Esophagus (tissue), 2 donors: ENCODE measurements at places on chromosomes 13 and 19. TPM values are rescaled to one million over a fixed set of nuclear protein-coding genes. Genes with fewer than 3 reads are reported as not detected.

KLK3 gene
- polyA plus RNA-seq = not detected

EPS8L1 gene
- 1,427 TPM for polyA plus RNA-seq

RGCC gene
- polyA plus RNA-seq = 7.9 TPM

MBD3L3 gene
- not detected for polyA plus RNA-seq

ZNF491 gene
- polyA plus RNA-seq = 0.53 TPM

JSRP1 gene
- 0.13 TPM for polyA plus RNA-seq

SLC10A2 gene
- polyA plus RNA-seq = not detected

FPR1 gene
- 0.49 TPM for polyA plus RNA-seq

EDDM13 gene
- 3.0 TPM for polyA plus RNA-seq

NUDT15 gene
- polyA plus RNA-seq = 16.9 TPM

ZNF429 gene
- polyA plus RNA-seq = 2.7 TPM

RFPL4AL1 gene
- not detected for polyA plus RNA-seq

IGFL1 gene
- 66.5 TPM for polyA plus RNA-seq

TMEM161A gene
- 17.6 TPM for polyA plus RNA-seq

MATK gene
- polyA plus RNA-seq = 2.6 TPM

C19orf85 gene
- not detected for polyA plus RNA-seq

LILRB4 gene
- polyA plus RNA-seq = 0.35 TPM

SLC25A41 gene
- 1.4 TPM for polyA plus RNA-seq

BRSK1 gene
- 0.96 TPM for polyA plus RNA-seq

CEACAM19 gene
- polyA plus RNA-seq = 5.6 TPM

SPRED3 gene
- polyA plus RNA-seq = 0.37 TPM

B3GNT3 gene
- 45.1 TPM for polyA plus RNA-seq

CYSLTR2 gene
- 0.12 TPM for polyA plus RNA-seq

WBP4 gene
- 9.5 TPM for polyA plus RNA-seq

RASA3 gene
- polyA plus RNA-seq = 1.8 TPM

ADAMTSL5 gene
- 10.9 TPM for polyA plus RNA-seq

N4BP2L2 gene
- polyA plus RNA-seq = 37.5 TPM

SLC8A2 gene
- polyA plus RNA-seq = 0.29 TPM

LYPD3 gene
- 208 TPM for polyA plus RNA-seq

KLHL1 gene
- polyA plus RNA-seq = not detected

ZNF433 gene
- polyA plus RNA-seq = 5.0 TPM

RNF113B gene
- polyA plus RNA-seq = not detected

SMAD9 gene
- 1.2 TPM for polyA plus RNA-seq

C19orf73 gene
- polyA plus RNA-seq = 5.4 TPM

SHISA2 gene
- polyA plus RNA-seq = 0.04 TPM

COL4A2 gene
- 25.3 TPM for polyA plus RNA-seq

SELENOV gene
- not detected for polyA plus RNA-seq

ZNF534 gene
- polyA plus RNA-seq = 0.04 TPM

CEACAM4 gene
- polyA plus RNA-seq = 0.47 TPM

LRRC4B gene
- 0.65 TPM for polyA plus RNA-seq

FEM1A gene
- polyA plus RNA-seq = 6.1 TPM

CRLF1 gene
- polyA plus RNA-seq = 2.8 TPM

ZNF66 gene
- 1.2 TPM for polyA plus RNA-seq

ZNF492 gene
- 0.22 TPM for polyA plus RNA-seq

RYR1 gene
- 8.7 TPM for polyA plus RNA-seq
